Stimulated activated naive B cell treated with anti-CD40 and anti-IgM and Interleukin-4, amounts not matched to agents 10 μg/mL and 1 μg/mL and 100 μg/mL, for 72 hours (primary cell): ENCODE measurements at places on chromosomes 16 and 17.

- no peak for DNase-seq
Measured at GRCh38 chr17:66398059-66398458, 95.6 kb downstream of the PRKCA start.

- DNase-seq: no peak
Measured at GRCh38 chr17:80359422-80360110, 55.4 kb upstream of the ENDOV start.

DNA sequence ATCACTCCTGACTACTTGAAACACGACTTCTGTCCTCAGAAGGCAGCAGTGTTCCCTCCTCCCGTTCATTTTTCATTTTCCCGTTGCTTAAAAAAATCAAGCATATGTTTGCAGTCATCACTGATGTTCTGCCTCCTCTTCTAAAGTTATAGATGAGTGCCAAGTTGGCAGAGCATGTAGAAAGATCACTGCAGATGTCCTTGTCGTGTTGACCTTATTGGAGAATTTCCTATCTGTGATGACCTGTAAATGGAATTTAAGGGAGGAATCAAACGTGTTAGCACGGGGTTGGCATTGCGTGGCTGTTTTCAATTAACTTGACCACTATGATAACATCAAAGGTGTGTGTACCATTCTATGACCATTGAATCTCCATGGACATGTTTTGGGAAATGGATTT is 396.7 kb downstream of the WWOX start:
- DNase-seq: no peak

GRCh38 chr16:80372341-80372740 is 168.5 kb upstream of the DYNLRB2 start:
- DNase-seq: no peak

DNA sequence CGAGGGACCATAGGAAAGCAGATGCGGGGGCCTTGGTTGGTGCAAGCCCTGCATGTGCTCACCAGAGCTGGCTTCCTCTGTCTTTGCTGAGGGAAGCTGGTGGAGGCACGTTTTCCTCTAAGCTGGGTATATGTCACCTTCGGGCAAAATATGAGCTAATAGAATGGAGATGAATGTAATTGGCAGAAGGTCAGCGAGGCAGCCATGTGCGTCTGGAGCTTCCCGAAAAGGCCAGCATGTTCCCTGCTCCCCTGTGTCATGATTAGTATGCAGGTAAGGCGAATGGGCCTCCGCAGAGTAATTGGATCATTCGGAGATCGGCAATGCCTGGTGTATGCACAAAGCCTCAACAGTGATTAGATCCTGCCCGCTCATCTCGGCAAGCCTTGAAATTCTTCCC is 806.2 kb upstream of the EEF2KMT start:
- DNase-seq: no peak

DNA sequence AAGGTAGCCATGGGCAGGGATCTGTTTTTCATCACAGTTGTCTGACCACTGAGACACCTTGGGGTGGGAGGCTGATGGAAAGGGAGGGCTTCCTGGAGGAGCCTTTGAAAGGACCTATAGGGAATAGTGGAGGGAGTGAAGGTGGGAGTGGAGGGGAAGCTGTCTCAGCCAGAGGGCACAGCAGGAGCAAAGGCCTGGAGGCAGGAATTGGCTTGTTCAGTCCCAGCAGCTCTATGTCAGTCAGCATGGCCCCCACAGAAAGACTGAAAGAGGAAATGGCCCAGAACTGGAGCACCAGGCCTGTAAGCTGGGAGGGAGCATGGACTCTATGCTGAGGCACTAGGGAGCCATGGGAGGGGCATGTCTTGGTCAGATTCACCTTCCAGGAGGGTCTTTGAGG is 12.8 kb upstream of the CBFB start:
- DNase-seq: no peak

DNA sequence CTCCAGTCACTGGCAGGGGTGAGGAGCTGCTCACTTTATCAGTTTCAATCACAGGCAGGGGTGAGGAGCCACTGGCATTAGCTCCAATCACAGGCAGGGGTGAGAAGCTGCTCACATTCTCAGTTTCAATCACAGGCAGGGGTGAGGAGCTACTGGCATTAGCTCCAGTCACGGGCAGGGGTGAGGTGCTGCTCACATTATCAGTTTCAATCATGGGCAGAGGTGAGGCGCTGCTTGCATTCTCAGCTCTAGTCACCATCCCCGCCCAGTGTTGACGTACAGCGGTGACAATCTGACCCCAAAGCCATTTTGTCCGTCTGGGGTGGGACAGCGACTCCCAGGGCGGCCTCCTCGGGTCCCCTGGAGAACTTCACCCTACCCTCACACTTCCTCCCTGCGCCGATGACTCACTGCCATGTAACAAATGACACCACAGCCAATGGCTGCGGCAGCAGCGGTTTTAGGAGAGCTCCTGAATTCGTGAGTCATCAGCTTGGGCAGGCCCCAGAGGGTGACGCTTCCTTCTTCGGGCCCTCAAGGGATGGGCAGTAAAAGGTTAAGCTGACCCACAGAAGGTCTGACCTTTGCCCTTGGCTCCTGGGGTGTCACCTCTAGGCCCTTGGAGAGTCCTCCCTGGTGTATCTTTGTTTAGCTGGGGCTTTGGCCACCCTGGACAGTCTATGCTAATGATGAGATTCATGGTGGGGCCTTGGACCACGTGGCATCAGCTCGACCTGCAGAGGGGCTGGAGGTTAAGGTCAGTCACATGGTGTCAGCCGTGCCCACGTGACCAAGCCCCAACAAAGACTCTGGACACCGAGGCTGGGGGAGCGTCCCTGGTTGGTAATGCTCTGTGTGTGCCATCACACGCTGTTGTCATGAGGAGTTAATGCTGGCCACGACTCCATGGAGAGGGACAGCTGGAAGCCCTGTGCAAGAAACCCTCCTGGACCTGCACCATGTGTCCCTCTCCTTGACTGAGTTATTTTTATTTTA is 171.7 kb downstream of the C16orf95 start:
- DNase-seq: no peak
